GM06990 (cell line): ENCODE measurements at places on chromosomes 3 and 15.
A peak's percentile ranks its signal among the peaks of the same experiment; 100 is the strongest.

- DNase-seq, result no peak
Measured at GRCh38 chr15:61680260-61681037, 379.8 kb downstream of the VPS13C start.

DNA sequence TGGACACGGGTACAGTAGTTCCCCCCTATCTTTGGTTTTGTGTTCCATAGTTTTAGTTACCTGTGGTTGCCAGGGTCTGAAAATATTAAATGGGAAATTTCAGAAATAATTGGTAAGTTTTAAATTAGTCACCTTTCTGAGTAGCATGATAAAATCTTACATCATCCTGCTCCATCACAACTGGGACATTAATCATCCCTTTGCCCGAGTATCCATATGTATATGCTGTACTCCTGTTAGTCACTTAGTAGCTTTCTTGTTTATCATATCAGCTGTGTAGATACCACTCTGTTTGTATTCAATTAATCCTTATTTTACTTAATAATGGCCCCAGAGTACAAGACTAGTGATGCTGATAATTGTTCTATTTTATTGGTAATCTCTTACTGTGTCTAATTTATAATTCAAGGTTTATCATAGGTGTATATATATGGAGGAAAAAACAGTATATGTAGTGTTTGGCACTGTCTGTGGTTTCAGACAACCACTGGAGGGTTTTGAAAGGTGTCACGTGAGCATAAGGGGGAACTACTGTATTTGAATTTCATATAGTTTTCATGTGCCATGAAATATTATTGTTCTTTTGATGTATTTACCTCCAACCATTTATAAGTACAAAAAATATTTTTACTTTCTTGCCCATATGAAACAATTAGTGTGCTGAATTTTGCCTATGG lies 41.4 kb downstream of the CTDSPL2 start:
- DNase-seq, result no peak

DNA sequence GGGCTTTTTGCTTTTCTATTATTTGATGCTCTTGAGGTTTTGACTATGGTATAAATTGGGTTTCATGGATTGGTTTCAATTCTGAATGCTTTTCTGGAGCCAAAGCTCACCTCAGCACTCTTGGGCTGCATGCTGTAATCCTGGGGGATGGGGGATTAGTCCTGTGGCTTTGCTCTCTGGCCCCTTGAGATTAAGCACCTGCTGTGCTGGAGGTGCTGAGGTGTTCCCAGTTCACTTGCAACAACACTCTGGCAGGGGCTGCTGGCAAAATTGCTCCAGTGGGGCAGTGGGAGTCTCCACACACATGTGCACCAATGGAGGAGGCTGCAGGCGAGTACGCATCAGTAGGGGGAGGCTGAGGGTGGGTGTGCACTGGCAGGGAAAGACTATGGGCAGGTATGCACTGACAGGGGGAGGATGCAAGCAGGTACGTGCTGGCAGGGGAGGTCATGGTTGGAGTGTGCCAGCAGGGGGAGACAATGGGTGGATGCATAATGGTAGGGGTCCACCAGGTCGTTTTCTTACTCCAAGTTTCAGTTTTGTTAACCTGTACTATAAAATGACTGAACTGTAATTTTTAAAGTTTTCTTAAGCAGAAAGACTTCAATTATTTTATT lies 489.2 kb downstream of the FGF12 start:
- DNase-seq, result no peak

DNA sequence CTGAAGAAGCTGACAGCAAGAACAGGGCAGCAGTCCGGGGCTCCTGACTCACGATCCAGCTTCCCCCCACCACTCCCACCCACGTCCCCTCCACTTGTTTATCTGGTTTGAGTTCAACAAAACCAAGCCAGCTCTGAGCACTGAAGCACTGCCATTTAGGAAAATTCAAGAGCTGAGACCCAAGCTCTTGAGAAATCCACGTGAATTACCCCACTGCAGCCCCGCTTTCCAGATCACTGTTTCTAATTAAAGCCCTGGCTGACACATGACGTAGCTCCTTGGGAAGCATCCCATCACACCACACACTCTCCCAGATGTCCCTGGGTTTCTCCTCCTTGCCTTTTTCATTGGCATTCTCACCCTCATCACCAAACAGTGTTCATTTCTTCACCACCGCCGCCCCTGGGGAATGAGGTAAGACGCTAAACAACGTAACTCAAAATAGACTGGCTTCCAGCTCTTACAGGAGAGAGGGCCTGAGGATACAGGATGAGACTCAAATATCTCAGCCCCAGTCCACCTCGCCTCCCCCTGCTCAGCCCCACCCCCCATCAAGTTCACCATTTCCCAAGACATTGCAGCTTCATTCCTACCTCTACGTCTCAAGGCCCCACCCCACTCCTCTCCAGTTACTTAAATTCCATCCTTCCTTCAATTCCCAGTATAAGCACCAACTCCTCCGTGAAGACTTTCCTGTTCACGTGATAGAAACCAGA lies 95.4 kb downstream of the SRGAP3 start:
- no peak for DNase-seq

GRCh38 chr3:152266221-152266995 lies 2.3 kb upstream of the MBNL1 start:
- no peak for DNase-seq

DNA sequence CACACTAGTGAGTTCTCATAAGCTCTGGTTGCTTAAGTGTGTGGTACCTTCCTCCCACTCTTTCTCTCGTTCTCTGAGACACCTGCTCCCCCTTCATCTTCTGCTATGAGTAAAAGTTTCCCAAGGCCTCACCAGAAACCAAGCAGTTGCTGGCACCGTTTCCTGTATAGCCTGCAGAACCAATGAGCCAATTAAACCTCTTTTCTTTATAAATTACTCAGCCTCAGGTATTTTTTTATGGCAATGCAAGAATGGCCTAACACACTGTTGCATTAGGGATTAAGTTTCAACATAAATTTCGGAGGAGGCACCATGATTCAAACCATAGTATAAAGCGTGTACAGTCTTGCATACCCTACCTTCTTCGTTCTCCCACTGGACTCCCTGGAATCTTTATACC lies 252.3 kb upstream of the CHRM5 start:
- DNase-seq, result no peak

- no peak for DNase-seq
Measured at GRCh38 chr3:172262991-172263608, 185.2 kb downstream of the GHSR start.

DNA sequence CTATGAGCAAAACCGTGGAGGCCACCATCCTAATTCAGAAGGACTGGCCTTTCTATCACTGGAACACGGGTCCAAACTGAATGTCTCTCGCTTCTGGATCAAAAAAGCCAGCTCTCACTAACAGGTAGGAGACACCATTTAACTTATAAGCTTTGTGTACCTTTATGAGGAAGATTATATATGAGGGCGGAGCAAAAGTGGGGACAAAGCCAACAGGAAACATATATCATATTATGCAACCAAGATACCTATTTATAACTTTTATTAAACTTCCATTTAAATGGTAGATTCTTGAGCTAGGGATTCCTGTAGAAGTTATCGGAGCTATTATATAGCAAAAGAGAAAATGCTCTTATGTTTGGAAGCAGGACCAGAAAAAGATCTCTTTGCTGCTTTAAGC lies 78.4 kb downstream of the IGF2BP2 start:
- DNase-seq, result no peak

- DNase-seq, result no peak
Measured at GRCh38 chr15:29871401-29871800, 49.1 kb upstream of the TJP1 start.

- DNase-seq, result no peak
Measured at GRCh38 chr15:101431301-101431700, 58.2 kb downstream of the PCSK6 start.

- no peak for DNase-seq
Measured at GRCh38 chr3:186261638-186262037, 100.4 kb downstream of the DGKG start.

DNA sequence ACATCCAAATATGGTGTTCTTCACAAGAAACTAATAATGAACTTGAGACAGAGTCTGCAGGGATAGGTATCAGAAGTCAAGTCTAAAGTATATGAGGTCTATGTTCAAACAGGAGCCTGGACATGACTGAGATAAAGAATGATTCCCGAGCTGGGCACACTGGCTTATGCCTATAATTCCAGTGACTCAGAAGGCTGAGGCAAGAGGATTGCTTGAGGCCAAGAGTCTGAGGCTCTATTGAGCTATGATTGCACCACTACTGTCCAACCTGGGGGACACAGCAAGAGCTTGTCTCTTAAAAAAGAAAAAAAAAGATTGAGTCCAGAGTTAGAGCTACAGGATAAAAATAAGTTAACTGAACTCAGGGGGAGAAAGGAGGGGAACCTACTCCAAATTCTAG lies 246.5 kb downstream of the LRRN1 start:
- no peak for DNase-seq

- DNase-seq, result no peak
Measured at GRCh38 chr3:78666470-78666800, 1101.4 kb downstream of the ROBO1 start.

DNA sequence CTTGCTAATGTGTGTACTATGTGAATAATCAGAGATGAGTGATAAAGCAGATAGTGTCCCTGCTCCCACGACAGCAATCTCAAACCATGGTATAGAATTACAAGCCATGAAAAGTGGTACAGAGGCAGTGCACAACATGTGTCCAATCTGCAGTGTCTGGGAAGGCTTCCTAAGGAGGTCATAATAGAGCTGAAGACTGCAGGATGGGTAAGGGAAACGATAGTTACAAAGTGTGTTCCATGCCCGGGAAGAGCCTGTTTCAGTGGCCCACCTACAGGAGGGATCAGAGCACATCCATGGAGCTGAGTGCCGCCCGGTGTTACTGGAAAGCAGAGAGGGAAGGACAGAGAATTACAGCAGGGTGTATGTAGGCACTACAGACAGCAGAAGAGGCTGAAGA lies 48.9 kb downstream of the PAK2 start:
- no peak for DNase-seq

- no peak for DNase-seq
Measured at GRCh38 chr15:95141486-95141885, 910.1 kb downstream of the MCTP2 start.

DNA sequence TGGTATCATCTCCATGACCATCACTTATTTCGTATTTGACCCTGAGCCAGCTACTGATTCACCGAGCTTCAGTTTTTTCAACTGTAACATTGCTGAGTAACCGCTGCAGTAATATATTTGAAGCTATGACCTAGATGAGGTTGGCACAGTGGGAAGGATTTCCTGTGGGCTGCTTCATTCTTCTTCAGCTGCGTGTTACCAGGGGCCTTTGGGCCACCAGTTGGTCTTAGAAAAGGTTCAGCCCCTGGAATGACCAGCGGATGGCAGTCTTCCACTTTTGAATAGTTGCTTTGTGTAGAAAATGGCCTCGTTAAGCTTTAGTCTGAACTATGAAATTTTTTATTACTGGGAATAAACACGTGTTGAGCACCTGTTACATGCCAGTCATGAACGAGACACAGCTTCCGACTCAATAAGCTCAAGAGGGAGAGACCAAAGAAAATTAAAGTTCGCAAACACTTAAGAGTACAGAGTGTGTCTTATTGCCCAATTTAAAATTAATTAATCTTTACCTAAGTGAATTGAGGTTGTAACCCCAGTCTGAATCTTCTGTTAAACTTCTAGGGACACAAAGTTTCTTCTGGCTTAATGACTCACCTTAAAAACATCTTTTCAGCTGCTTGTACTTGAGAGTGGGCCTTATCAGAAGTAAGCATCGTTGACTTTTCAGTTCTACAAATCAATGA lies 57.6 kb upstream of the NR2E3 start:
- DNase-seq, result no peak

- DNase-seq, result peak; percentile 8
Measured at GRCh38 chr3:60189304-60189703, 1061.9 kb downstream of the FHIT start.

DNA sequence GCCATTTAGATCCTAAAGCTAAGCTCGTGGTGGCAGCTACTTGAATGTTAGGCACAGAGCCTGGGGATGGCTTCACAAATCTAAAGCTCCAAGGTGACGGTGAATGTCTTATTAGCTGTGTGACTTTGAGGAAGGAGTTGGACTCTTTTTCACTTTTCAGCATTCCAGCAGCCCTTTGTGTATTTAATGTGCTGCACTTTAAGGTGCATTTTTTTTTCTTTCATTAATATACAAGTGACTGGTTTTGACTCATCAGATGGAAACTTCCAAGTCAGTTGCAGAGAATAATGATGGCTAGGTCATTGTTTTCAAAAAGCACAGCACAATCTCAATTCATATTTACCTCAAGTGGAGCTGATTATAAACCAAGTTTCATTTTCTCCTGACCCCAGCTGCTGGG lies 55.8 kb downstream of the TMED3 start:
- no peak for DNase-seq

DNA sequence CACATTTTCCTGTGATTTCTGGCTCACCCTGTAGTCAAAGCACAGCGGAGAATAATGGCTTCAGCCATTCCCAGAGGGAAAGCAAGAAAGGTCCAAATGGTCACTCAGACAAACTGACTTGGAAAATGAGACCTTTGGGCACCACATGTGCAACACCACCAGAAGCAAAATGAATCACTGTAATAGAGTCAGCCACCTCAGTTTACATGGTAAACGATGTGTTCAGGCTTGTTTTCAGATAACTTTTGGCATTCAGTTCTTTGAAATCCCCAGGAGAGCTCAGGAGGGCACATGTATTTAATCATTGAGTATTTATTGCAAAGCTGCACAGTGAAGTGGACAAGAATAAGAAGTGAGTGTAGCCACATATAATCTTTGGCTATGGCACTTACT lies 38.4 kb upstream of the ALCAM start:
- DNase-seq, result no peak

DNA sequence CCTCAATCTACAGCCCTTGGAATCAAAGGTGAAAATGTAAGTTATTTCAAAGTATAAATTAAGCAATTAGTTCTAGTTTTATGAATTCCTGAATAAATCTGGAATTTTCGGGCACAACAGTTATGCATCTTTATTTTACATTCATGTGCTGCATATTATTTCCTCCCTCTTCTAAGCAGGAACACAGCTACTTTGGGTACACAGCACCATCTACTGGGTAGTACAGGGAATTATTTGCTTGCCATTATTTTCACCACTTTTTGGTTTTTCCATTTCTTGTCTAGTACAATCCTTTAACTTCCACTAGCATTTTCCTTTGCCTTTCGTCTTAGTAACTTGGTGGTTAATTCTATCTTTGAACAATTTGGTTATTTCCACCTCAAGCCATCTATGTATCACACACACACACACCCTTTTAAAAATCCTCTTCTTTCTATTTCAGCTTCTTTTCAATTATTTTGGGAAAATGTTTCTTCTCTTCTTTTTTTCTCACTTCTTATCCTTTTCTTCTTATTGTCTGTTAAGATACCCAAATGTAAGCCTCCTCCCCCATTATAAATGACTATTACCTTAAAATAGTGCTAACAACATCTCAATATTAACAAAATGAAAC lies 451.0 kb downstream of the MFSD1 start:
- no peak for DNase-seq

DNA sequence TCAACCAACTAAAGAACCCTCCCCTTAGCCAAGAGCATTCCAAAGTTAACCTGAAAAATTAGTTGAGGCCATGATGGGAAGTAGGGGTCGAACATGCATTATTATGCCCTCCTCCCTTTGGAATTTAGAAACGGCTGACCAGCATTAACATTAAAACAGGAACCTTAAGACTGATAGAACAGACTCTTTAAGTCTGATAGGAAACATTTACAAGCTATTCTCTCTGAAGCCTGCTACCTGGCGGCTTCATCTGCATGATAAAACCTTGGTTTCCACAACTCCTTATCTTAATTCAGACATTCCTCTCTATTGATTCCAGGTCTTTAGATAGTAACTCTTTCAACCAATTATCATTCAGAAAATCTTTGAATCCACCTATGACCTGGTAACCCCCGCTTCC lies 331.0 kb downstream of the CGGBP1 start:
- no peak for DNase-seq

- no peak for DNase-seq
Measured at GRCh38 chr3:190655933-190656332, 142.0 kb downstream of the IL1RAP start.

- no peak for DNase-seq
Measured at GRCh38 chr3:51875501-51875900, at the start of gene IQCF5. TSS of gene IQCF5 (minus strand) at chr3:51875601. CDS start at chr3:51875531, 70 bp downstream.
